NCI-H1092 treated with DMSO at 0.1 percent for 48 hours (cell line): ENCODE measurements at places on chromosomes 16 and 17.
A peak's percentile ranks its signal among the peaks of the same experiment; 100 is the strongest.

DNA sequence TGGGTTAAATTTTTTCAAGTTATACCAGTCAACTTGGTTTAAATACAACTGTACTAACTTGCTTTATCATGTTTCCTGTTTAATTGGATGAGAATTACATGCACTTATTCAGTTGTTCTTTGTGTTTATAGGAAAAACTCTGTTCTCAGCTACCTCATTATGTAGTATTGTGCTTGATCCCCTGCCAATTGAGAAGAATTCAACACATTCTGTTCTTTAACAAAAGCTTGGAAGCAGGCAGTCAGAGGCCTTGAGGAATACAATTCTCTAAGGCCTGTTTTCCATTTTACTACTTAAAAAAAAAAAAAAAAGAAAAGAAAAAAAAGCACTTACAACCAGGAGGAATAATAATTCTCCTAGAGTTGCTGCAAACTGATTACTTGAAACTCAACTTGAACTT lies 60.6 kb upstream of the CMIP start:
- DNase-seq = no peak

DNA sequence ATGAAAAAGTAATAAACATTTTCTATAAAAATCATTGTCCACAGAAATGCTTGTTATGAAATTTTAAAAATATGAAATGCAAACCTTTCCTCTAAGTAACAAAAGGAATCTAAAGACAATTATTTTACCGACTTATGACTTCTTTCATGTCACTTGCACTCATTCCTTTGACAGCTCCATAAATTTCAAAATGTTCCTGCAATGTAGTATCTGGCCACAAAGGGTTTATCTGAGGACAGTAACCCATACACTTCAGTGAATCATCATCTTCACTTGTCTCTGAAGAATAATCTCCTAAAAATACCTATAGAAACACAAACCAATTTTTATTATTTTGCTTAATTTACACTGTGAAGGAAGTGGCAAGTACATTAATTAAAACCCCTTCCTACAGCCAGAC lies 25.6 kb upstream of the ABCA10 start:
- DNase-seq = no peak

- DNase-seq = peak; percentile 10
Measured at GRCh38 chr17:59746849-59747445, 39.5 kb downstream of the VMP1 start.

GRCh38 chr16:86112178-86112577 lies 213.2 kb downstream of the IRF8 start:
- no peak for DNase-seq

DNA sequence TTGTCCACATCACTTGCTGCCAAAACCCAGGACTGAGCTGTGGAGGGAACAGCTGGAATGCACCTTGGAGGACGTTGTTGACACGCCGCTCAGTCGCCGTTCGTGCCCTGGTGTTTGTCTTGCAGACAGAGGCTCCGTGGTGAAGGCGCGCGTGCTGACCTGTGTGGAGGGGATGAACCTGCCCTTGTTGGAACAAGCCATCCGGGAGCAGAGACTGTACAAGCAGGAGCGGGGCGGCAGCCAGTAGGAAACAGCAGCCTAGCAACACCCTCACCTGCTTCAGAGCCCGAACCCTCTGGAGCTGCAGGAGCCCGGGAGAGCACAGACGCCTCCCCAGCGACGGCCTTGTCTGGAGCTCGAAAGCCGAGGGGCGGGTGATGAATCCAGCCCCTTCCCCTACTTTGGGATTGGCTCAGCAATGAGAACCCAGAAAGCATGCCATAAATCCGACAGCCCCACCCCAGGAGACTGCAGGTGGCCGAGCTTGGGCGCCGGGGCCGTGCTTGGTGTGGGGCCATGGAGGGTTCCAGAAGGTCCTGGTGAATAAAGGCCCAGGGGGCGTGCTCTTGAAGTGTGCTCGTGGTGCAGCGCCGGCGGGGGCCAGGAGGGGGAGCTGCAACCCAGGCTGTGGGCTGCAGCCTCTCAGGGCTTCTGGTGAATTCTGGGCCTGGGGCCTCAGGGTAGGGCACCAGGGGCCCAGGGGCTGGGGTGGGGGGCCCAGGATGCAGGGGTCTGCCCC lies 470 bp upstream of the CDK3 start:
- peak; percentile 20 for DNase-seq

GRCh38 chr16:8346294-8346693 lies 244.0 kb downstream of the TMEM114 start:
- DNase-seq = no peak

DNA sequence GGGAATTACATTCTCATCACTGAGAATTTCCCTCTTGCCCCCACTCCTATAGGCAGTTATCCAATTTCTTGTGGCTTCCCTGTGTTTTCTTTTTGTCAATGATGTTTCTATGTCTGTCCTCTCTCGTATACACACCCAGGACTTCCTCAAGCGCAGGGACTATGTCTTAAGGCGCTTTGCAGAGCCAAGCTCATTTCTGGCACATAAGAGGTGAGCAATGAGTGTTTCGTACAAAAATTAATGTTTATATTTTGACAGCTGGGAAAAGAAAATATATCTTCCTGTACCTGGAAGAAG lies 947 bp downstream of the DDX42 start:
- no peak for DNase-seq

DNA sequence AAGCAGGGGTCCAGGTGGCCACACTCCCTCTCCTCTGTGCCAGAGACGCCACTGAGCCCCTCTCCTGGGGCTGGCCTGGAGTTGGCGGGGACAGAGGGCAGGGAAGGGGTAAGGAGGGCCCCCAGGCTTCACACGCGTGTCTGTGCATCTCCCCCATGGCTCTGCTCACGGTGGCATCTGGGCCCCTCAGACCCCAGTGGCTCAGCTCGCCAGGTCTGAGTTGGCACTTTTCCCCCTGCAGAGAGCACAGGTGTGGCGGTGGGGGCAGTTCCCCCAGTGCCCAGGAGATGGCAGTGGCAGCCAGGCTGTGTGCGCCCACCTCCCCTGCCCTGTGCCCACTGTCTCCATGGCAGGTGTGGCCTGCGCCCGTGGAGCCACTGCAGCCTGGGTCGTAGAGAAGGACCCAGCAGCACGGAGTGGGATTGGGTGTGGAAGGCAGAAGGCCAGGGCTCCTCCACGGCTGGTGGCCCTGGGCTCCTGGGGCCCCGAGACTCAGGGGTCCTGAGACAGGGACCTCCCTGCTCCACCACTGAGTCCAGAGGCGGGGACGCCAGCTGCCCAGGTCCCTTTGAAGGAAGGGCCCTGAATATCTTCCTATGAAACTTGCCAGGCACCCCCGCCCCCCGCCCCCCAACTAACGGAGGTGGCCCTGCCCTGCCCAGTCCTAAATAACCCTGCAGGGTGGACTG lies 4.3 kb upstream of the APRT start:
- DNase-seq = peak; percentile 61

DNA sequence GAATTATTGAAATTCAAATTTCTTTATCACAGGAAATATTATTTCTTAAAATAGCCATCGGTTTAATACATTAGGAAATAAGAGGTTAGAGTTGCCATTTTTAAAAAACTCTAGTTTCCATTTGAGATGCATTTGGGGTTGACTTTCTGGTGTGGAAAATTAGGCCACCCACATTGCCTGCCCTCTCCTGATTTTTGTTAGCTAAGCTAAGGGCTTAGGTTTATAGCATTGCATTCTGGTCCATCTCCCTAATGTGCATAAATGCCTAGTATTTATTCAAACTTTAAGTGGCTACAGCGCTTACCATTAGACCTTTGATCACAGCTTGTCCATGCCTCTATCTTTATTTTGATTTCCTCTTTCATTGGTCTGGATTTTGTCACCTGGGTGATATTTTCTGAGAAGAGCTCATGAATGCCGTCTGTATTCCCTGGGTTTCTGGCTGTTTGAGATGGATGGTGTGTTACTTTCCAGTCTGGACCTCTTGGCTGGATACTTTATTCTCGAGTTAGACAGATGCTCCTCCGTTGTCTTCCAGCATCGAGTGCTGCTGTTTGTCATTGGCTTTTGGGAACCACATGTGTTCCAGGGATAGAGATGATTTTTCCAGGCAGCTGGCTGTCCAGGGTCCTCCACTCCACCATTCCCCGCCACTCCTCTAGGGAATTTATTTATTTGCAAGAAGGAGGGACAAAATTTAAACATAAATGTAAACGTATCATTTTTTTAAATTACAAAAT lies 120.3 kb downstream of the KATNIP start:
- DNase-seq = no peak

DNA sequence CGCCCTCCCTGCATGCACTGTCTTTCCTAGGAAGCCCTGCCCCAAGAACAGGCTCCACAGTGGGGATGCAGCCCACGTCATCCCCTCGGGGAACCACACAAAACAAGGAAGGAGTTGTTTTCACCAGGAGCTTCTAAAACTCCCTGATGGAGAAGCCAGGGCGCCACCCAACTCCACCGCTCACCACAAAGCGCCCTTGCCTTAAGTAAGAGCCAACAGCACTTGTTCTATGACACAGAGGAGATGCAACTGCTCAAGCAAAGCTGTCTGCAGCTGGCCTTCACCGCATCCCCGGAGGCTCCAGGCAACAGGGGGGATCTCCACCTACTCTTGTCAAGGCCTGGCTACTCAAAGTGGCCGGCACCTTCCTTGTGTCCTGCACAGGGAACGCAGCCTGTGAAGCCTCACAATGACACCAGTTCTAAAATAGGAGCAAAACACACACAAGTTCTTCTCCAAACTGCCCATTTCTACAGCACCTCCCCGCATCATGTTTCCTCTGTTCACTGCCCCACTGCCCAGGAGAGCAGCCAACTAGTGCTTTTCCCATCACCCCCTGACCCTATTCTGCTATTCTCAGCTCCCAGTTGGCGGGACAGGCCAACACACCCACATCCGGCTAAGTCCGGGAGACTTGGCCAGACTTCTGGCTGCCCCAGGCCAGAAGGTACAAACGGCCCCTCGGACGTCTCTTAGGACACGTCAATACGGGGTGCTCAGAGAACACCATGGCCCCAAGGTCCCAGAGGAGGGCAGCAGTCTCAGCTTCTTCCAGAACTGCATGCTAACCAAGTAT lies 24.2 kb downstream of the MPG start:
- no peak for DNase-seq

GRCh38 chr16:89246383-89246902 lies 28.9 kb downstream of the ZNF778 start:
- DNase-seq = no peak

DNA sequence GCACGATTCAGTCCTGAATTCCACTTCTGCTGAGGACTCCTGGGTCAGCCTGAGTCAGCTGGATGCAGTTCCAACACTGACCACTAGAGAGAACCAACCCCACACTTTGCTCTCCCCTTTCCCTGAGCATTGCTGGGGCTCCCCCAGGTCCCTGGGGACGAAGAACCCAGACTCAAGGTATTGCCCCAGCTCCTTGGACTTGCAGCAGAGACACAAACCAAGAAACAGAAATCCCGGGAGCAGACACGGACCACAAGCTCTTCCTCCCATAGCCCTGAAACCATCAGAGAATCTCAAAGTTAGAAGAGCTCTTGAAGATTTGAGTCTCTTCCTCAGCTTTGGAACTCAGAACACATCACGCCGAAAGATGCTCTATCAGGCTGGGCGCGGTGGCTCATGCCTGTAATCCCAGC lies 678 bp upstream of the GH1 start:
- DNase-seq = peak; percentile 1

GRCh38 chr16:88476817-88477397 lies 23.8 kb downstream of the ZFPM1 start:
- DNase-seq = no peak

- DNase-seq = no peak
Measured at GRCh38 chr17:31877911-31878702, 19.1 kb upstream of the COPRS start.

- peak; percentile 75 for DNase-seq
Measured at GRCh38 chr17:48026502-48027321, 10.9 kb downstream of the COPZ2 start.

DNA sequence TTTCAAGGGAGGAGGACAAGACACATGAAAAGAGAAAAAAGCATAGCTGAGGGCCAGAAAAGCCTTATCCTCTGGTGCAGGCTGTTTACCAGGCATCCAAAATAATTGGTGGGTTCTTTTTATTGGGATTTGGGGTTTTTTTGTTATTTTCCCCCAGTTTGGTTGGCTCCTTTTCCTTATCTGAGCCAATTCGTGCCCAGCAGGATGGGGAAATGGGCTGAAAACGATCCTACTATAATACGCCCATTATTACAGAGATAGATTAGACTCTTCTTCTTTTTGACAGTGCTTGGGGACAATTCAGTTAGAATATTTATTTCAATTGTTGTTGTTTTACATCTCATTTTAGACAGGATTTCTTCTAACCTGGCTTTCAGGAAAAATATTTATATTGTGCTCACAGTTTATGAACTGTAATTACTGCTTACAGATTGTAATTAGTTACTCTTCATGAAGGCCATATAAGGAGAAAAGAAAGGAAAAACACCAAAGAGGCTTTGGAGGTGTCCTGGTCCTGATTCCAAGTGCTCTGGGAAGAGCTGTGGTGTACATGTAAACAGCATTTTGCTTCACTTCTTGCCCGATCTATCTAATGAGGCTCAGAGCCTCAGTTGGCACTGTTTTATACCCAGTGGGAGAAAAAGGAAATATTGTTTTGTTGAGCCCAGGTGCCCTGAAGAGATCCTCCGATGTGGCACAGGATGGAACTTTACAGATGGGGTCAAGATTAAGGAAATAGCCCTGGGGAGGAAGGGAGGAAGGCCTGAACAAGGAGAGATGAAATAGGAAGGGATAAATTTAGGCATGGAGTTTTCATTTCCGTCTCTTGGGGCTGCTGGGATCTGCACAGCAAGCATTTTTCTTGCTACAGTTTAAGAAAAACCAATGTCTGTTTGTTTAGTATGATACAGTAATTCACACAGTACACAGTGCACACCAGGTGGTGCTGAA lies 611 bp upstream of the ANKRD40 start:
- DNase-seq = peak; percentile 45

GRCh38 chr16:18018376-18018775 lies 318.2 kb downstream of the NPIPA8 start:
- no peak for DNase-seq

- no peak for DNase-seq
Measured at GRCh38 chr16:81649561-81650184, 129.4 kb upstream of the PLCG2 start.

DNA sequence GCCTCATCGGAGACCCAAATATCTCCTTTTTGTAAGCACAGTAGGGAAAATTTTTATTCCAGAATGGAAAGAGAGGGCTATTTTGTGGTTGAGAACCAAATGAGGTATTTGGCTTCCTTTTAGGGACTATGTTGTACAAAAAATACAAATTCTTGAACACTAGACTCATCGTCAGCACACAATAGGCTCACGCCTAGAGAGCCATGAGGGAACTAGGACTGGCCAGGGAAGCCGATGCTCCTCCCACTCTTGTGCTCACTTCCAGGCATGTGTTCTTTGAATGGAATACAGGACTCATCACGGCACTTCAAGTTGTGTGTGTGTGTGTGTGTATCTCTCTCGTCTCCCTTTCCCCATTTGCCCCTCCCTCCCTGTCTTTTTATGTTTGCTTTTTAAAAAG lies 17.8 kb upstream of the BLMH start:
- no peak for DNase-seq

- DNase-seq = no peak
Measured at GRCh38 chr17:83029571-83029970, 49.8 kb upstream of the METRNL start.
